ENCODE measurements at places on chromosomes 6 and 20.

DNA sequence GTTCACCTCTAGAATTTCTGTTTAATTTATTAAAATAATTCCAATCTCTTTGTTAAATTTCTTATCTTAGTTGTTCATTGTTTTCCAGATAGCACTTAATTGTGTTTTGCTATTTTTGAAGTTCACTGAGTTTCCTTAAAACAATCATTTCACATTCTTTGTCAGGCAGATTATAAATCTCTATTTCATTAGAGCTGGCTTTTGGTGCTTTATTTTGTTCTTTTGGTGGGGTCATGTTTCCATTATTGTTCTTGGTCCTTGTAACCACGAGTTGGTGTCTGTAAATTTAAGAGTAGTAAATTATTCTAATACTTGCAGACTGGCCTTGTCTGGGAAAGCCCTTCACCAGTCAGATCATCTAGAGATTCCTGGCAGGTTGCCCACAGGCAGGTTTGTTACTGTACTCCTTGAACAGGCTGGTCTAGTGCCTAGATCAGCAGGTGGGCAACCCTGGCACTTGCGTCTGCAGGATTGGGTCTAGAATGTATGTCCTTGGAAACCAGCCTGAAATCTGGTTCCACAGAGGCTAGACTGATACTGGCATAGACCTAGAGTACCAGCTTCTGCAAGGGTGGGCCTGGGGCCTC is 110.4 kb downstream of the ADGB start:
- no peak for DNase-seq

DNA sequence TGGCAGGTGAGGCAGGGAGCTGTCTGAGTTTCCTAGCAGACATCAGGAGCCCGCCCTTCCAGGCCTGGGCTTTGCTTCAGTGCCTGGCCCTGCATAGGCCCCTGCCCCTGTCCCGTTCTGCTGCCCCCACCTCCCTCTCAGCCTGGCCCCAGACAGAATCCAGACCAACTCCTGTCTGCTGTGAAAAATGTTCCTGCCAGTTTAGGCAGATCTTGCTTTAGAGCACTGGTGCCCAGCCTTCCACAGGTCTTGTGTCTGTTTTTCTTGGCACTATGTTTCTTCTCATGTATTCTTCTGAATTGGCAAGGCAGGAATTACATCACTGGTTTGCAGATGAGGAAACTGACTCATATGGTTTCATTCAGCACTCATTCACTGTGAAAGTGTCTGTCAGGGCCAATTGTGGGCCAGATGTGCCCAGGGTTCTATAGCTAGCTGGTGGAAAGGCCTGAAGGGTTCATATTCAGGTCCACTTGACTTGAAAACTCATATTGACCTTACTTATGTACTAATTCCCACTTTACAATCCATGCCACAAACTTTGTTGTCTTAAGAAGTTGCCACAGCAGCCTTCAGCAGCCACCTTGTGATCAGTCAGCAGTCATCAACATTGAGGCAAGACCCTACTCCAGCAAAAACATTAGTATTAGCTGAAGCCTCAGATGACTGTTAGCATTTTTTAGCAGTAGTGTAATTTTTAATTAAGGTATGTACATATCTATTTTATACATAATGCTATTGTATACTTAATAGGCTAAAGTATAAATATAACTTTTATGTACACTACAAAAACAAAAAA is 40.5 kb downstream of the HLA-F start:
- no peak for DNase-seq

- no peak for DNase-seq
These were observed 138.0 kb downstream of the FUT9 start for GRCh38 chr6:96153775-96154174.

DNA sequence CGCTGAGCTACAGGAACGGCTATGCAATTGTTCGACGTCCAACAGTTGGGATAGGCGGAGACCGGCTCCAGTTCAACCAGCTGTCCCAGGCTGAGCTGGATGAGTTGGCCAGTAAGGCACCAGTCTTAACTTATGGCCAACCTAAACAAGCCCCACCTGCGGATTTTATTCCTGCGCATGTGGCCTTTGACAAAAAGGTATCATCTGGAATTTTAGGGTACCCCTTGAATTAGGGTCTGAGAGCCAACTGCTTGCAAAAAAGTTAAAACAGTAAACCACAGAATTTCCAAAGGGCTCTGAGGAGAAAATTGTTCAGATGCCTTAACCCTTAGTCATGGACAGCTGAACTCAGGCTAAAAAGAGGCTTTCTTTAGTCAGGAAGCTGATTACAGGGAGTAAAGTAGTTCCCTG is 3.8 kb downstream of the EFHC1 start:
- DNase-seq = no peak

- DNase-seq = no peak
These were observed 22.3 kb upstream of the RCAN2 start for GRCh38 chr6:46513533-46513932.

DNA sequence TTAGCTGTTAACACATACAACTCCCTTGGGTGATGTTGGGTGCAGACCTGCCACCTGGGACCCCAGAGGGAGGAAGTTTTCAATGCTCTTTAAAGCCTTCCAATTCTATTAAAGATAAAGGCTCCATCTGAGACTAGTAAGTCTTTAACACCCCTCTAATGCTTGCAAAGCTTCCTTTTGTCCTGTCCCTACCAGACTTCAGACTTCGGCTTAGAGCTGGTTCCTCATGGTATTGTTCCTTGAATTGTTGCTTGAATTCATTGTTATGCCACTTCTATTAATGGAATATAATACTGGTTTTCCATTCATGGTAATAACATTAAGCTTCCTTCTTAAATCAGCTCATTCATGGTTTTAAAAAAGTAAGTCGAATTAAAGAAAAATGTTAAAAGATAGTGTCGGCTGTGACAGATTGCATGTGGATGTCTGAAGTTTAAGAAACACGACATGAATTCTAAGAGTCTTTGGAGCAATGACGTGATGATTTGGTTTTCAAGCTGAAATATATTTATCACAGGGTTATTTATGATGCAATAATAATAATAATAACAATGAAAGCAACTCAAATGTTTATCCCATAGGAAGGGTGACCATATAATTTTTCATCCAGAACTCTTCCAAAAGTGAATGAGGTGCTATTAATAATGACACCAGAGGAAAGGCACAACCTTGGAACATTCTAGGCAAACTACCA is 21.8 kb downstream of the PDYN start:
- DNase-seq = no peak

GRCh38 chr20:3248993-3249347 is 10.0 kb upstream of the SLC4A11 start:
- DNase-seq = no peak

- no peak for DNase-seq
These were observed 203.8 kb downstream of the ARID1B start for GRCh38 chr6:156980948-156981347.

GRCh38 chr20:62887152-62887859 is 25.7 kb upstream of the TCFL5 start:
- DNase-seq = peak; percentile 34

GRCh38 chr6:44681761-44682160 is 294.3 kb downstream of the CDC5L start:
- no peak for DNase-seq

- peak; percentile 28 for DNase-seq
These were observed at the start of gene SIGLEC1 for GRCh38 chr20:3712279-3712873. SIGLEC1 (minus strand) TSS chr20:3712600; CDS start chr20:3707128, 5,472 bp downstream.

GRCh38 chr6:154458565-154459470 is 51.7 kb downstream of the CNKSR3 start:
- no peak for DNase-seq

GRCh38 chr20:3916364-3916763 is 27.2 kb downstream of the PANK2 start:
- DNase-seq = no peak

GRCh38 chr20:58880994-58881752 is 28.7 kb downstream of the GNAS start:
- DNase-seq = peak; percentile 29

DNA sequence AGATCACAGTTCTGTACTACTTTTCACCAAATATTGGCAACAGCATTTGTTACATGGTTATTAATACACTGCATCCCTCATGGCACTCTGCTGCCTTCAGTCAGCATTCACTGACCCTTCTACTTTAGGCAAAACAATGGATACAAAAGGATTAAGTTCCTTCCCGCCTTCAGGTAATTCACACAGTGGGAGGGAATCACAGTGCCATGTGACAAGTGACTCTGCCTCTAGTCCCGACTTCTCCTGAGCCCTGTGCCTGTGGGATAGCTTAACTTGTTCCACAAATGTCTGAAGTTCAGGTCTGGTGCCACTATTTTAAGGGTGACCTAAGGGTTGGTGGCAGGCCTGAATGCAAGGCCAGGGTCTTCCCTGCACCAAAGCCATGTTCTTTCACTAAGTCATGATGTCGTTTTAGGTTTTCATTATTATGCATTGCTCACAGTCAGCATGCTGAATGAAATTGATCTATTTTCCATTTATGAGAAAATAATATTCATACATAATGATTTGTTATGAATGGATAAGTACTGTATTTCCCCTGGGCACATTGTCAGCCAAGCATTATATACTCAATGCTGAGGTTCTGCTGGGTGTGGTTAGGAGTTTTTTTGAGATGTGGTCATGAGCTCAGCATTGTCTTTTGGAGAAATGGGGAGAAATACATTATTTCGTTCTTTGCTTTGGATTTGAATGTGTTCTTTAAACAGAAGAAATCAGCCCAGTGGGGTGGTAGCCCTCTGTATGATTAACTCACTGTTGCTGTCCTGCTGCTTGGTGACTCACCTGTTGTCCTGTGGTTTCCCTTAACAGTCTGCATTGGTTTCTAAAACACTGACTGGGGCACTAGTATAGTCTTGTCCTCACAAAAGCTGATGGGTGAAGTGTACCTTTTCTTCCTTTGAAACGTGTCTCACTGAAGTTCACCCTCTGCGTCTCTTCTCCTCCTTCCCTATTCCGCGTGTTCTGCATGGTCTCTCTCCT is 66.4 kb downstream of the AFDN start:
- DNase-seq = no peak

- DNase-seq = no peak
These were observed 29.8 kb downstream of the TENT5A start for GRCh38 chr6:81722506-81723223.

DNA sequence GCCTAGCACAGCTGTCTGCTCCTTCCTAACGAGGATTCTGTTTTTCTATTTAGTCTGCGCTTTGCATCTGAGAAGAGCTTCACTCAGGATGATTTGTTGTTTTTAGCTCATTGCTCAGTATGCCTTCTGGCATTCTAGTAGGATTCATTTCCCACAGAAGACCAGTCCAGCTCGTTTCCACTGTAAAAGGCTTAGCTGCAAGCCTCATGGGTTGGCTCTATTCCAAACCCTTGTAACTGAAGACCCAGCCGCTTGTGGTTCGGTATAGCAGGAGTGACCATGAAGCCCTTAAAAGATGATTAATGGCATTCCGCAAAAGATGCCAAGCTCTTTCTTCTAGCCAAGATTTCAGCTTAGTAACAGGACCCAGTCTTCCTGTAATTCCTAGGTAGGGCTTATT is 7.2 kb downstream of the ADGRF1 start:
- no peak for DNase-seq

All from CD4-positive, alpha-beta T cell treated with Interferon alpha-2 for 1 hour (primary cell).